Activated T-cell treated with anti-CD3 and anti-CD28 coated beads, Interleukin-2, amount 50 U/mL, for 1 hour (primary cell): ENCODE measurements at places on chromosomes 12 and 14.

- DNase-seq: no peak
These were observed 3.6 kb upstream of the RCOR1 start for GRCh38 chr14:102588821-102589220.

DNA sequence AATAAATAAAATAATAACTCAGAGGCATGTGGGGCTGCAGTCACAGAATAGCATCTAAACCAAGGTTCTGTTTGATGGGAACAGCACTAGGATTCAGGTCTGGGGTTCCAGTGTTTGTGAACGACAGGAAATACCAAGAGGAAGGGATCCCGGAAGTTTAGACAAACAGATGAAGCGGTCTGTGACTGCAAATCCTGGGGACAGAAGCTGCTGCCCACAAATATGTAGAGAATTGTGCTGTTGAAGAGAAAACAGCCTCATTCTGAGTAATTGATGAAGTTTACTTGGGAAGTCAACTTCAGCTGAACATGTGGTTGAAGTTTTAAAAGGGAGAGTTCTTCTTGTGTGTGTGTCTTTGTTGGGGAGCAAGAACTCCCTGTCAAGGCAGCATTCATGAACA lies 98.4 kb upstream of the TBX5 start:
- DNase-seq: no peak

GRCh38 chr14:103697603-103698379 lies 17.5 kb downstream of the XRCC3 start:
- no peak for DNase-seq

DNA sequence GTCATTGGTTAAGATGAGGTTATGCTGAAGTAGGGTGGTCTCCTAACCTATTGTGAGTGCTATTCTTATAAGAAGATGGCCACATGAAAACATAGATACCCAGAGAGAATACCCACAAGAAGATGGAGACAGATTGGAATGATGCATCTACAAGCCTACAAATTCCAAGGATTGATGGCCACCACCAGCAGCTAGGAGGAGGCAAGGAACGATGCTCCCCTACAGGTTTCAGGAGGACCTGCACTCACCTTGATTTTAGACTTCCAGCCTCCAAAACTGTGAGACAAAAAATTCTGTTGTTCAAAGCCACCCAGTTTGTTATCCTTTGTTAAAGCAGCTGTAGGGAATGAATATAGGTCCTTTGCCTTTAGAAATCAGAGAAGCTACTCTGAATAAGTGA lies 227.4 kb downstream of the NEDD1 start:
- DNase-seq: no peak

GRCh38 chr14:35934499-35934898 lies 108.4 kb downstream of the BRMS1L start:
- no peak for DNase-seq

GRCh38 chr14:42185718-42186117 lies 579.0 kb downstream of the LRFN5 start:
- DNase-seq: no peak

DNA sequence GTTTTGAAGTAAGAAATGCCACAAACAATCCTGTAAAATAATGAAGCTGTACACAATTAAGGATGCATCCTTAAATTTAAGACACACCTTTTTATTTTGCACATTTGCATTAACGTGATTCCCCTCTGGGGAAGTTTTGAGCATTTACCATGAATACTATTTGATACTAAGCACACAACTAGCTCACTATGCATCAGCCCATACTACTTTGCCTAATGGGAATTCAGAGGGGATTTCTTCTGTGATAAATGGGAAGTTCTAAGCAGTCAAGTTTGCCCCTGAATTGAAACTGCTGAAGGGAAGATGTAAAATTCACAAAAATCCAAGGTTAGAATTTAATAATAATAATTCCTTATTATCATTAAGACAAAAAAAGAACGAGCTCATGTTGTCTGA lies 27.4 kb downstream of the SINHCAF start:
- no peak for DNase-seq

DNA sequence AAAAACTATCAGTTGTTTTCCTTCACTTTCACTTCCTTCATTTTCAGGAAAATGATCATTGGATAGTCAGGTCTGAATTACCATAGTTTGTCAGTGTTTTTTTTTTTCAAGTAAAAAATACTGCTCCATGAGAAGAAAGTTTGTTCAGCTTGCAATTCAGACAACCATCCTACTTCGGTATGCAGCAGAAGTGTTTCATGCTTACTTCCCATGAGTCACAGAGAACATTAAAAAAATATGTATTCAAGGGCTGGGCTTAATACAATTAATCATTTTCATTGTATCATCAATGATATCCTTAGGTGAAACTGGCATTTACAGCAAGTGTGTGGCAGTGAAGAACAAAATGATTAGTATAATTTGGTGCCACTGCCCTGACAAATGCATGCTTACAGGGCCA lies 21.6 kb downstream of the PYM1 start:
- DNase-seq: no peak

DNA sequence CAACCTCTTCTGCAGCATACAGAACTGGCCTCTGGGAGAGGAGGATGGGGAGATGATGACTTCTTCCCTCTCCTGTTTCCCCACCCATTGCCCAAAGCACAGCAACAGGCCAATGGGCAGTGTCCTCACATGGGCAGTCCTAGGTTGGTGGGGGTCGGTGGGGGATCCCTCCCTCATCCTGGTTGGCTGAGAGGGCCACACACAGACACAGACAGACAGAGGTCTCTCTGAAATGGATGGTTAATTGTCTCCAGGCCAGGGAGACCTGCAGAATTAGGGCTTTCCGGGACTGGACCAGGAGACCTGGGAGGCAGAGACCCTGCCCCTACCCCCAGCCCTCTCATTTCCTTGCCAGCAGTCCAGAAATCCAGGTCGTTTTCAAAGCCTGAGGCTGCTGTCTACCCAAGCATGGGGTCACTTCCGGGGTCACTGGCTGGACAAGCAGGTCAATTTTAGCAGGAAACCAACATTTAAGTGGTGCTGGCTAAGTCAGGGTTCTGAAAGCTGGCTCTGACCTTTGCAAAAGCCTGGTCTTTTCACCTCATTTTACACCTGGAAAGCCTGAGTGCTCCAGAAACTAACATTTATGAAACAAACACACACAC lies 48.6 kb upstream of the TBX3 start:
- no peak for DNase-seq

DNA sequence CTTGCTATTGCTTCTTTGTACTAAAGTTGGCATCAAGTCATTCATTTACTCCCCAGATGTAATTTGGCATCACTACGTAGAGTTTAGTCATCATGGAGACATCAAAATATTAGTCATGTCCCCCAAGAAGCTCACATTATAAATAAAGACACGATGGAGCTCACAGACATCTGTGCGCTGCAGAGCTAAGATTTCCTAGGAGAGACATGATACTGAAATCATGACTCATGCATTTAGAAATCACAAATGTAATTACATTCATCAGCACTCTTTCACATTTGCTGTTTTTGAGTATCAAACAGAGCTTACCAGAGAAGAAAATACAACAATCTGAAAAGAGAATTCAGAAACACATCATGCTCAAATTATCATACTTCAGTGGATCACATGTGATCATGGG lies 169.8 kb downstream of the LRIG3 start:
- DNase-seq: no peak

DNA sequence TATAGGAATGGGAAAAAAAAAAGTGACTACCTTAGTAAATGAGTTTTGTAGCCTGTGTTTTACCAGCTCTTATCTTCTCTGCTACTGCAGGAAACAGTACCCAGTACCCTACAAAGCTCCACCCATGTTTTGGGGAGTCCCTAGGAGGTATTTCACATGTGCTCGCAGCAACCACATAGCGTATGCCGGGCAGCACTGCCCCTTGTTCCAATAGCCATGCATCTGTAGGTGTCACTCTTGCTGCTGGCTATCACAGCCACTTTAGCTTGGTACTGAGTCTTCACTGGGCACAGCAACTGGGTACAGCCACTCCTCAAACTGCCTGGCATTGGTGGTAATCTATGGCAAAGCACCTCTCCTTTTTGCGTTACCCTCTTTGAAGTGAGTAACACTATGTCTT lies 2.0 kb upstream of the MDM1 start:
- no peak for DNase-seq

DNA sequence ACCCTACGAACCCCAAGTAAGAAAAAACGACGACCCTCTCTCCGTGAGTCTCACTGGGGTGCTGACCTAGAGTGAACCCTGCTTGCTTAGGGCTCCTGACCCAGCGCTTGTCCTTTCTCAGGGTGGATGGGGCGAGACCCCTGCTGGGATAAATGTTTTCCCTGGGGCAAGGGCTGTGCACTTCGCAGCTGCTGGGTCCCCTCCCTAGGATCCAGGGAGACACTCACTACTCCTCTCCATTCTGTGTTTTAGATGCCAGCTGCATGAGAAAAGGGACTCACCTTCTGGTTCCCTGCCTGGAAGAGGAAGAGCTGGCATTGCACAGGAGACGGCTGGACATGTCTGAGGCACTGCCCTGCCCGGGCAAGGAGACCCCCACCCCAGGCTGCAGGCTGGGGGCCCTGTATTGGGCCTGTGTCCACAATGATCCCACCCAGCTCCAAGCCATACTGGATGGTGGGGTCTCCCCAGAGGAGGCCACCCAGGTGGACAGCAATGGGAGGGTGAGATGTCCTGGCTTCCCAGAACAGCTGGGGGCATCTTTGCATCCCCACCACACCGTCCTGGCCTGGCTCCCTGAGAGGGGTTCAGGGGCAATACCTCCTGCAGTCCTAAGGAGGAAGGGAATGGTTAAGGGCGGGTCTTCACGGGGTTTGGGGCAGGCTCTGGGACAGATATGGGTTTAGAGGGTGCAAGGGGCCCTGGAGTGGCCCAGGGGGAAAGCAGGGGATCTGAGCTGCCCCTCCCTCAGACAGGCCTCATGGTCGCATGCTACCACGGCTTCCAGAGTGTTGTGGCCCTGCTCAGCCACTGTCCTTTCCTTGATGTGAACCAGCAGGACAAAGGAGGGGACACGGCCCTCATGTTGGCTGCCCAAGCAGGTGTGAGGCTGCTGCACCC lies 663 bp downstream of the ANKRD33 start:
- DNase-seq: no peak

DNA sequence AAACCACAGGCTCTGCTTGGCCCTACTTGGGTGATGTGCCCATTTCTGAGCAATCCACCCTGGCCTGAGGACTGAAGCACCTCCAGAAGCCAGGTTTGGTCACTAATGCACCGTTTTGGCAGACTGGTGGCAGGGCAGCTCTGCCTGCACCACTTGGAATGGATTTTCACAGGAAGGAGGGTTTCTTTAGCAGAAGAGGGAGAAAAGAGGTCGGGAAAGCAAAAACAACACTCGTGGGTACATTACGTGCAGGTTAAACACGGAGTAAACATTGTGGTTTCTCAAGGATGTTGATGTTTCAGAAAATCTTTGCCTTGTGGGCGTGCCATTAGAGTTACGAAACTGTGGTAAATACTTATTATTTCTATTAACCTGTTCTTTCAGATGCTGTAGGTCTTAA lies 70.8 kb downstream of the KCNA5 start:
- DNase-seq: no peak

DNA sequence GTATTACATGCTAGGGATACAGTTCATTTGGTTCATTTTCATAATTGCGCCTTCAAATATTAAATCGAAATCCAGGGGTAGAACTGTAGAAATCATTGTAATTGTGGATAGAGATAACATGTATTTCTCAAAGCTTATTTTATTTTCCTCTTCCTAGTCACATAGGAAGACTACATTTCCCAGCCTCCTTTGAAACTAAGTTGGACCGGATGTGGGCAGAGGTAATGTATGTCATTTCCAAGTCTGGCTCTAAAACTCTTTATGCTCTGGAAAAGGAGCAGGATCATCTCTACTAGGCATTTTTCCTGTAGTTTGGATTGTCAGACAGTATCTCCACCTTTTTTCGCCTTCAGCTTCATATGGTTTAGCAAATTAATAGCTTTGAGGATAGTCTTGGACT lies 70.1 kb upstream of the CRY1 start:
- DNase-seq: no peak

DNA sequence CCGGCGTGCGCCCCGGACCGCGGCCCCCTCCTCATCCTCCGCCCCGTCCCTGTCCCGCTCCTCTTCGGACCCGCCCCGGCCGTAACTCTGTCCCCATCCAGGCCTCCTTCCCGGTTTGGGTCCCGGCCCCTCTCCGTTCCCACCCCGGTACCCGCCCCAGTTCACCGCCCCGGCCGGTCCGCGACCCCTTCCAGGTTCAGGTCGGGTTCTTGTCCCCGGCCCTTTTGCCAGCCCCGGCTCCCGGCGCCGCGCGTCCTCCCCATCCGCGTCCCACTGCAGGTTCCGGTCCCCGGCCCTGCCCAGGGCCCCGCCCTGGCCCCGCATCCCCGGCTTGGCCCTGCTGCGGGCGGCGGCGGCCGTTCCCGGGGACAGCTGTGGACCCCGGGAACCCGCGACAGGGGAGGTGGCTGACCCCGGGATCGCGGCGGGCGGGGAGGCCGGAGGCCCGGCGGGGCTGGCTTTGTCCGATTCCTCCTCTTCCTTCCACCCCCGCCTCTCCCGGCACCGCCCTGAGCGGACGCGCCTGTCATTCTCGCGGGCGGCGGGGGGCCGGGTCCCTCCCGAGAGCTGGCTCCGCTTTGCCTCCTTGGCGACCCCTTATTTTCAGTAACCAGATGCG lies 601 bp downstream of the KLC1 start:
- no peak for DNase-seq

GRCh38 chr12:2168808-2169207 lies 116.0 kb downstream of the CACNA1C start:
- DNase-seq: no peak

- no peak for DNase-seq
These were observed 77.8 kb downstream of the DDX51 start for GRCh38 chr12:132066345-132066685.

GRCh38 chr12:112413855-112414625 lies 4.6 kb upstream of the RPL6 start:
- DNase-seq: no peak

GRCh38 chr12:67772267-67773169 lies 124.0 kb downstream of the DYRK2 start:
- DNase-seq: no peak

DNA sequence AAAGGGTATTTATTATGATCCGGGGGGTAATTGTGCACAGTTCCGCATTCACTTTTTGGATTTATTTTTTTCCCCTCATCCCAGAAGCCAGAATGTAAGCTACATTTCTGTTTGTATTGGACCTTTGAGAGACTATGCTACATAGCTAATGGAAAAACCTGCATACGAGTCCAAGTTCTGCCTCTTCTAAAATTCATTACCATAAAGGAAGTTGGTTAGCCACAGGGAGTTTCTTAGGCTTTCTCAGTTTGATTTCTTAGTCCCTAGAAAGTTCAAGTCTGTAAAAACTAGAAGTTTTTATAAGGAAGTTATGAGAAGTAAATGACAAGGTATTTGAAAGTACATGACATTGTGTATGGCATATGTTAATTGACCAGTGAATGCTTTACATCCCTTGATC lies 138.7 kb downstream of the PDE3A start:
- DNase-seq: no peak
